Left ventricle myocardium inferior (tissue), 1 donor: ENCODE measurements at places on chromosomes 6 and 20.

DNA sequence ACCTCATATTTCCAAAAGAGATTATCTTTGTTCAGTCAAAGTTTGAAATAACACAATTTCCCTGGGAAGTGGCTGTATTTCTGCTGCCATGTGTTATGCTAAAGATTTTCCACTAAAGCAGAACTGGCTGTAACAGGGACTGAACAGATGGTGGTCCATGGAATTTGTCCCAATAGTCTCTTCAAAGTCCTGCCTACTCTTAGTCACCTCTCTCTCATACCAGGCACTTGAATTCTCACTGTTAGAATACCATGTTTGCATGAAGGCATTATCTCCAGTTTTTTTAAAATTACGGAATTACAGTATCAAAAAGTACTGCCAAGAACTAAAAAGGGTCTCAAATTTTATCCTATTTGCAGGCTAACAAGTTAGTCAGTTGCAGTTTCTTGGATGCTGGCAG is 105.0 kb upstream of the HDDC2 start:
- no peak for DNase-seq

DNA sequence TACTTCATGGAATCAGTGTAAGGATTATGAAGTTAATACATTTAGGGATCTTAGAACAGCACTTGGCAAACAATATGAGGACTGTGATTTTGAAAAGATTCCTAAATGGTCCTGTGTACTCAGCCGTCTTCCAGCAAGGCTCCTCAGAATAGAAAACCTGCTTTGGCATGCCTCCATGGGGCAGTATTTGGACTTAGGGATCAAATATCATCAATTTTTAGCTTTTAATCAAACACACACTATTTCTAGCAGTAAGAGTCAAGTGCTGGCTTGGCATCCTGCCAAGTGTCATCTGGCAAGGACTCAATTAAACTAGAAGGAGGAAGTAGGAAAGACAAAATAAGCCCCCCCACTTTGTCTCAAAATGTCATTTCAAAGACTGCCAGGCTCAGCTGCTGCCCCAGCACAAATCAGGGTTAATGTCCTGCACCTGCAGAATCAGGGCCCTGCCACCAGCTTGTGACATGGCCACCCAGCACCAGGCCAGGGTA is 40.8 kb downstream of the IYD start:
- peak; percentile 48 for DNase-seq

- DNase-seq = no peak
Observed at GRCh38 chr6:113317442-113317841, 539.7 kb upstream of the MARCKS start.

DNA sequence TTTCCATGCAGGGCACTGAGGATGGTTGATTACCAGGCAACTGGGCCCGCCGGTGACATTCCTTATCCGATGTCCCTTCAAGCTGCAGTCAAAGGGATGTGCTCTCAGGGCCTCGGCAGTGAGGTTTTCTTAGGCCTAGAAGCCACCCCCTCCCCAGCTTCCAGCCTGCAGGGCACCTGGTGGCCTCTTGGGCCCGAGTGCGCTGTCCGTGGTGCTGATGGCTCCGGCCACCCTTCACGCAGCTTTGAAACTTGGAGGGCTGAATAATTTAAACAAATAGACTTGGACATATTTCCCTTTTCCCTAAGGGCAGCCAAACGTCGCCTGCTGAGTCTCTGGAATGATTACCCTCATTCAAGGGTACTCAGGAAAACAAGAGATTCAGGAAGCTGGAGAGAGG is 8.9 kb upstream of the MLN start:
- DNase-seq = peak; percentile 33

DNA sequence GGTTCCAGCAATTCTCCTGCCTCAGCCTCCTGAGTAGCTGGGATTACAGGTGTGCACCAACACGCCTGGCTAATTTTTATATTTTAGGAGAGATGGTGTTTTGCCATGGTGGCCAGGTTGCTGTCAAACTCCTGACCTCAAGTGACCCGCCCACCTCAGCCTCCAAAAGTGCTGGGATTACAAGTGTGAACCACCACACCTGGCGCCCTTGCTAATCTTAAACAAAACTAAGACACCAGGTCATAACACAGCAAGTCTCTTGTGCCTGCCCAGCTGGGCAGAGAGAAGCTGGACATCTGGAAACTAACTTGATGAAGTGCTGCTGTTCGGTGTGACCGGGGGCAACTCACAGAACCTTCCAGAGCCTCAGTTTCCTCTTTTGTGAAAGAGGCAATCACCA is 68.0 kb downstream of the PPP1R3G start:
- no peak for DNase-seq

GRCh38 chr6:118743746-118744145 is 92.4 kb upstream of the CEP85L start:
- DNase-seq = no peak

- no peak for DNase-seq
Observed at GRCh38 chr20:56783826-56784225, 154.7 kb downstream of the TFAP2C start.

DNA sequence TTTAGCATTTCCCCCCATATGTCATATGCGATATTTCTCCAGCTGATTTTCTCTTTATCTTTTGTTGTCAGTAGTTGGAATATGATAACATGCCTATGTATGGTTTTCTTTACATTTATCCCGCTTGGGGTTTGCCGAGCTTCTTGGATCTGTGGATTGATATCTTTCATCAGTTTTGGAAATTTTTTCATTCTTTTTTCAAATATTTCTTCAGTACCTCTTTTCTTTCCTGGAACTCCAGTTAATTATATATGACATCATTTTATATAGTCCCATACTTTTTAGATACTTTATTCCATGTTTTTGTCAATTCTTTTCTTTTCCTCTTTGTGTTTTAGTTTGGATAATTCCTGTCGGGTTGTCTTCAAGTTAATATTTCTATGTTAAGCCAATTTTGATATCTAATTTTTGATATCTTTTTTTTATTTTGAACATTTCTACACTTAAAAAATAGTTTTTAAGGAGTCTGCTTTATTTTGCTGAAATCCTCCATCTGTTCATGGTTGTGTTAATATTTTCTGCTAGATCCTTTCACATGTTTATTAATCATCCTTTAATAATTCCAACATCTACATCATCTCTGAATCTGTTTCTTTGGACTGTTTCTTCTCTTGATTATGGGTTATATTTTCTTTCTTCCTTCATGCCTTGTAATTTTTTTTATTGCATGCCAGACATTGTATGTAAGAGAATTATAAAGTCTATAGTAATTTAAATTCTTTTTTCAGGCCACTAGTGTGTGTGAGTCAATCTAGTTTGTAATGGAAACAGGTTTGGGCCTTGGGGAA is 9.5 kb downstream of the ZDHHC14 start:
- no peak for DNase-seq

- DNase-seq = no peak
Observed at GRCh38 chr6:148851683-148852556, 105.1 kb downstream of the UST start.

DNA sequence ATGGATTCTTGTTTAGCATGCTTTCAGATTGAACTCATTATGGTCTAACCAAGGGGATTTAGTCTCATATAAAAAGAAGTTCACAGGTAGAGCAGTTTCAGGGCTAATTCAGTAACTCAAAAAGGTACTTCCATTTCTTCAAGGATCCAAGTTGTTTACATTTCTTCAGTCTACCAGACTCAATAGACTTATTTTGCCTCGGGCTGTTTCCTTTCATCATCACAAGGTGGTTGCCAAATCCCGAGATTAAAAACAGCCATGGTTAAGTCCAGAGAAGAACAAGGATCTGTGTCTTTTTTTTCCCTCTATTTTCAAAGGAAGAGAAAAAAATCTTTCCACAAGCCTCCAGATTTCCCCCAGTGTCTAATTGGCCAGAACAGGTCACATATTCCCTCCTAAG is 69.8 kb upstream of the SNX9 start:
- DNase-seq = no peak

DNA sequence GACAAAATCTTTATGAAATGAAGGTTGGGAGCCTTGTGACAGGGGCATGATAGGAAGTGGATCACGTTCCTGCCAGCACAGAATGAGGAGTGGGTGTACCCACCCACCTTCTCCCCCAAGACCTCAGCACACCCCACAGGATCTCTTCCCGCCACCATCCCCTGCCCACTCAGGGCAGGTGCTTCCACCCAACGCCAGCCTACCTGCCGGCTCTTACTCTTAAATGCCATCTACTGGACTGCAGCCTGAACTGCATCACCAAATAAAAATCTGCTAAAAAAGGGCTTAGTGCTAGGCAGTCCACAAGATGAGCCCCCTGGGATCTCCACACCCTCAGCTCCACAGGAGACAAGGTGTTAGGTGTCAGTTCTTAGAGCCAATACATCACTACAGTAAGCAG is 20.6 kb downstream of the DTNBP1 start:
- no peak for DNase-seq
